Muscle of arm (tissue), 14 donors: ENCODE measurements at places on chromosomes 1 and 21.

DNA sequence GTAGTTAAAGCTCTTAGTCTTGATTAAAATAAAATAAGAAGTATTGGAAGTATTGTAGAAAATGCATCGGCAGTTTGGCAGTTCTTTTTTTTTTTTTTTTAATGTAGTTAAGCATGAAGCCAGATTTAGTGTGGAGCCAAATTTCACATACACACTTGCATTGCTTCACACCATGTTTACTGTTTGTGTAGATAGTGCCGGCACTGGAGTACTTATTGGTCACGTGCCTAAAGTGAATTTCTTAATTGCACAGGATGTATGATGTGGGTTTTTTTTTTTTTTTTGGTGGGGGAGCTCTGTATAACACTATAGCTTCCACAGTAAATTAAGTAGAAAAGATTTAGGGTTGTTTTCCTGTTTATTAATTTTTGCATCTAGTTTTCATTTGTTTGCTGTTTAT, 21.2 kb upstream of the TMEM61 start:
- DNase-seq, result no peak

GRCh38 chr1:205965036-205965884, 22.0 kb upstream of the SLC26A9 start:
- DNase-seq, result no peak

- DNase-seq, result peak; percentile 66
These were observed 75.7 kb downstream of the GALNT2 start for GRCh38 chr1:230142608-230143210.

- no peak for DNase-seq
These were observed 36.6 kb downstream of the UBE2T start for GRCh38 chr1:202305168-202305567.

DNA sequence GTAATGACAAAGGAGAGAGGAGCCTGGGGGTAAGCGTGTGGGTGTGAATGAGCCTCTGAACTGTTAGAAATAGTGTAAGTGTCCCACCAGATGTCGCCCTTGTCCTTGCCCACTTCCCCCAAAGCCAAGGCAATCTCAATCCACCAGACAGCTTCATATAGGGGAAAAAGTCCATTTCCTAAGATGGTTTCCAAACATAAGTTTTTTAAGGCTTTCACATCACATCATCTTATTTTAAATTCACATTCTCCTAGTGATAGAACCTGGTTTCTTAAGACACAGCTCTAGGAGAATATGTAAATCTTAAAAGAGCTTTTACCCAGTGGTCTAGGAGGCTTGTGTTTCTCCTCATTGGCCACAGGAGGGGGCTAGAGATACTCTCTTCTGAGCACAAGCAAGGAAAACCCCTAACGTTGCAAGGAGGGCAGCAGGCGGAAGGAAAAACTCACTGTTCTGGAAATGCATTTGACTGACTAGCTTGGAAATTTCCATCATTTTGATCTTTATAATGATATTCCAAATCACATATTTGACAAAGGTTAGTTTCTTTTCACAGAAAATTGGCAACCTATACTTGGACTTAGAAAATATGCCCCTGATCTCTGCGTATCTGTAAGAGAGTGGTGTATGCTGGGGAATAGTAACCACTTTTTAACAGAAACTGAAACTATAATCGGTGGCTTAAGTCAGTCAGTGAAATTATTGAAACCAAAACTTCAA, 51.9 kb upstream of the LPAR3 start:
- DNase-seq, result peak; percentile 93

- DNase-seq, result peak; percentile 33
These were observed 83.1 kb downstream of the PTBP2 start for GRCh38 chr1:96804648-96805047.

GRCh38 chr1:183276386-183277080, 90.5 kb downstream of the LAMC2 start:
- DNase-seq, result no peak

GRCh38 chr1:41236781-41237180, 5.3 kb downstream of the SCMH1 start:
- no peak for DNase-seq

DNA sequence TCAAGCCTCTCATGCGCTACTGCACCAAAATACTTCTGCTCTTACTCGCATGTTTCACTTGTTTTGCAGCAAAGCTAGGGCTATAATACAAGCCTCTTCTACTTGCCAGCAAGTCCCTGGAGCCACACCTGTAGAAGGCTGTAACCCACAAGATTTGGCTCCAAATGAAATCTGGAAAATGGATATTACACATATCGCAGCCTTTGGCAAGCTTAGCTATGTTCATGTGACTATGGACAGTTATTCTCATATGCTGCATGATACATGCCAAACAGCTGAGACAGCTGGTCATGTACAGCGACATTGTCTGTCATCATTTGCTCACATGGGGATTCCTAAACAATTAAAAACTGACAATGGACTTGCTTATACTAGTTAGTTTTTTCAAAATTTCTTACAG, 270.3 kb downstream of the COL11A1 start:
- peak; percentile 25 for DNase-seq

DNA sequence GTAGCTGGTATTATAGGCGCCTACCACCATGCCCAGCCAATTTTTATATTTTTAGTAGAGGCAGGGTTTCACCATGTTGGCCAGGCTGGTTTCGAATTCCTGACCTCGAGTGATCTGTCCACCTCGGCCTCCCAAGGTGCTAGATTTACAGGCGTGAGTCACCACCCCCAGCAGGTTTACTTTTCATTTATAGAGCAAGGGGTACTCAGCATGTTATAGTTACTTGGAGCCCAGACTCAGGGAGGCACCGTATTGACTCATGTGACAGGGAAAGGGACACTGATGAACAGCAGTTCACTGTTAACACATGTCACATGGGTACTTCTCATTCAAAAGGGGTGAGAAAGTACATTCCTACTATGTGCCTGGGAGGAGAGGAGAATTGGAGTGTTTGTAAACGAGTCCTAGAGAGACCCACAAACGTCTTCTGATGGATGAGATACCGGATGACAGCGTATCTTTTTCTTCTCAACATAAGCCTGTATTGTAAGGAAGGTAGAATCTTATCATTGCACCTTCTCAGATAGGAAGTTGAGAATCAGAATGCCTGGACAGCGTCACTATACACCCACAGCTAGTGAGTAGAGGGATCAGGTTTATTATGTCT, 510.0 kb downstream of the USP25 start:
- no peak for DNase-seq

DNA sequence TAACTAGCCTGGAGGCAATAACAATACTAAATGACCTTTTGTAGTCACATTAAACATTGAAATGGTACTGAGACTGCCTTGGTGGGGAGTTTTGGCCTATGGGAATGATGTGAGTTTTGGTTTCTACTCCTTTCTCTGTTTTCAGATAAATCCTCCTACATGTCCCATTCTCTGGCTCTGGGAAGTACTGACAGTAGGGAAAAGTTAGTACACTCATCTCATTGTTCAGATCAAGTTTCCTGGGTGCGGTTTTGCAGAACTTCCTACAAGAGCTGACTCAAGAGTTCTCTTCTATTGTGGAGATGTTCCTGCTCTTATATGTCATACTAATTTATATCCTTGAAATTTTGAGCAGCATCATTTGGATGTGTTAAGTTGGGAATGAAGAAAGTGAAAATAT, 74.2 kb upstream of the MACF1 start:
- no peak for DNase-seq

DNA sequence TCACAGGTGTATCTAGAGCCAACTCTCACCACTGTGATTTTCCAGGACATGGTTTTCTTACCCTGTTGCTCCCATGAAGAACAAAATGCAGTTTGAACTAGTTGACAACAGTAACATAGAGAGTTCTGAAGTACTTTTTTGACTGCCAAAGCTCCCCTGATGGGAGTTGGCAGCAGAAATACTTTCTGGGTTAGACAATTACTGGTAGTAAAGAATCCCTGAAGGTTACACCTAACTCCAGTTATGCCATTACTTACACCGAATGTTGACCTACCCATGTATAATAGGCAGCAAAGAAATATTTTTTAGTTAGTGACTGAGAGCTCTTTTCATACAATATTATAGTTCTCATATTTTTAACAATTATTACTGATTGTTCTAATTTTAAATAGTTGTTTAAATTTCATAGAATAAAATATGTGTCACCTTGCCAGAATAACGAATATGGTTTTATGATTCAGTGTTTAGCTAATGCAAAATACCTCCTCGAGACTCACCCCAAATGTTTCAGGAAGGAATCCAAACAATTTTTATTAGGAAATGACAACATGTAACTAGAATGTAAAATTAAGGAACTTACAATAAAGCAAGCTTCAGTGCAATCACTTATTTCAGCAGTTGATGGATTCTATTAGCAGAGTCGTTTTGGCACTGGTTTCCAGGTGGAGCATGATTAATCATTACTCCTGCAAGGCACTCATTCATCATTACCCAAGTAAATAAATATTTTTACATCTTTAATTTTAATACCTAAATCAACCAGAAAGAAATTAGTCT, 237.6 kb downstream of the MRPL39 start:
- no peak for DNase-seq

- no peak for DNase-seq
These were observed 251.8 kb downstream of the CRB1 start for GRCh38 chr1:197519741-197520334.

- no peak for DNase-seq
These were observed 158.2 kb upstream of the KLHDC7A start for GRCh38 chr1:18322368-18323032.

DNA sequence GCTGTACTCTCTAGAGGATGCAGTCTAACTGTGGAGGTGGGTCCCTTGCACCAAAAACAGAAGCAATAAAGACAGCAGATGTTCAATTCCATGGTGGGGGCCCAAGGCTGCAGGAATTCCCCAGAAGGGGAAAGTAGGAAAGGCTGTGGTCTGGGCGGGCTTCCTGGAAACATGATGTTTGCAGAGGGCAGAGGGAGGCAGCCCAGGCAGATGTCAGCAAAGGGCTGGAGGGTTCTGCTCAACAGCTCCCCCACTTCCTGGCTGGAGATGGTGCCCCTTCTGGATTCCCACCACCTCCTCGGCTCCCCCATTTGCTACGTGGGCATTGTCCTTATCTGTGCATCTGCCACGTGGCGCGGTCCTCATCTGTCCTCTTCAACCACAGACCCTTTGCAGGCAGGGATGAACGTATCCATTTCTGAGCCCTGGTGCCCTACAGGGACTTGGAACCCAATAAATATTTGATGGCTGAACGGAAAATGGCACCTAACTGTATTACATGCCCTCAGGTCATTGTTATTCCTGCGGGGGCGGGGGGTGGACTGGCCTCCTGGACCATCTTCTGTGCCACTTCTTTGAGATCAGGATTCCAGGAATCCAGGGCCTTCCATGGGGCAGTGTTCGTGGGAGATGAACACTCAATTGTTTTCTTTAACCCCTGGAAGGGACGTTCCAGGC, 8.4 kb upstream of the GUCA2B start:
- DNase-seq, result no peak

GRCh38 chr21:25580912-25581260, 26.4 kb downstream of the MRPL39 start:
- no peak for DNase-seq

- DNase-seq, result no peak
These were observed 258.3 kb downstream of the SRGAP2C start for GRCh38 chr1:121443001-121443540.

GRCh38 chr1:2033165-2033564, 14.0 kb downstream of the GABRD start:
- DNase-seq, result no peak

- no peak for DNase-seq
These were observed 114.2 kb upstream of the IPO9 start for GRCh38 chr1:201714542-201715329.
